ENCODE measurements at places on chromosomes 5 and 9. TPM values are rescaled to one million over a fixed set of nuclear protein-coding genes. Genes with fewer than 3 reads are reported as not detected.

- no peaks in the 10 kb centered on the region for H3K4me1 ChIP-seq
- no peak overlapping the region for H3K27ac ChIP-seq
These were observed 25.2 kb downstream of the IL12B start for GRCh38 chr5:159304961-159305595.

Gene REEP5
- total RNA-seq = 28.6 TPM

GRCh38 chr9:33835625-33836260 lies 18.8 kb downstream of the UBE2R2 start:
- H3K36me3 ChIP-seq = no peaks in the 10 kb centered on the region
- H3K4me3 ChIP-seq = no peak overlapping the region
- H3K27me3 ChIP-seq = no peaks in the 10 kb centered on the region
- no peak overlapping the region for H3K27ac ChIP-seq
- DNase-seq = no peak

- DNase-seq = no peak
- peaks cover 16% of the 10 kb centered on the region for H3K4me1 ChIP-seq
- H3K4me3 ChIP-seq = no peak overlapping the region
- peaks cover 3% of the 10 kb centered on the region for H3K36me3 ChIP-seq
These were observed 72.5 kb upstream of the SAP30L start for GRCh38 chr5:154373326-154373725.

Gene BRD3OS
- 30.7 TPM for total RNA-seq

- DNase-seq = no peak
- H3K27ac ChIP-seq = no peak overlapping the region
- H3K36me3 ChIP-seq = no peaks in the 10 kb centered on the region
- H3K4me1 ChIP-seq = no peaks in the 10 kb centered on the region
- H3K4me3 ChIP-seq = no peak overlapping the region
These were observed 378.8 kb upstream of the TLE4 start for GRCh38 chr9:79193001-79193400.

DNA sequence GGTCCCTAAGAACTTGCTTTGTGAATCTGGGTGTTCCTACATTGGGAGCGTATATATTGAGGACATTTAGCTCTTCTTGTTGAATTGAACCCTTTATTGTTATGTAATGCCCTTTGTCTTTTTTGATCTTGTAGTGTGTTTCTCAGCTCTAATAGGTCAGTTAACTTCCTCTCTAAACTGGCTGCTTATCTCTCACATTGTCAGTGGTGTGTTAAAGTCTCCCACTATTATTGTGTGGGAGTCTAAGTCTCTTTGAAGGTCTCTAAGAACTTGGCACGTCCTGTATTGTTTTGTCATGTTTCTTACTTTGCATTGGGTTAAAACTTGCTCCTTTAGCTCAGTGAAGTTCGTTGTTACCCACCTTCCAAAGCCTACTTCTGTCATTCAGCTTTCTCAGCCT lies 36.2 kb downstream of the RIC1 start:
- H3K27me3 ChIP-seq = no peaks in the 10 kb centered on the region
- no peak overlapping the region for H3K27ac ChIP-seq
- peaks cover 83% of the 10 kb centered on the region for H3K36me3 ChIP-seq
- H3K4me1 ChIP-seq = peaks cover 5% of the 10 kb centered on the region
- no peak for DNase-seq

Gene PTPRD
- total RNA-seq = 139 TPM

Gene SPINK7
- not detected for total RNA-seq

- H3K27me3 ChIP-seq = no peaks in the 10 kb centered on the region
- DNase-seq = no peak
- no peak overlapping the region for H3K4me3 ChIP-seq
- no peak overlapping the region for H3K27ac ChIP-seq
- no peaks in the 10 kb centered on the region for H3K36me3 ChIP-seq
These were observed 109.3 kb upstream of the APC start for GRCh38 chr5:112628214-112628980.

Gene OTP
- total RNA-seq = 3.1 TPM

Gene HEMGN
- not detected for total RNA-seq

GRCh38 chr9:5909976-5910375 lies 19.3 kb downstream of the MLANA start:
- no peaks in the 10 kb centered on the region for H3K36me3 ChIP-seq
- no peak overlapping the region for H3K27ac ChIP-seq
- H3K4me1 ChIP-seq = no peaks in the 10 kb centered on the region
- DNase-seq = no peak

GRCh38 chr9:19375538-19375937 lies 4.5 kb downstream of the RPS6 start:
- peaks cover 5% of the 10 kb centered on the region for H3K27me3 ChIP-seq
- H3K36me3 ChIP-seq = peaks cover 38% of the 10 kb centered on the region
- peak overlapping the region; percentile 23 for H3K4me3 ChIP-seq
- no peak overlapping the region for H3K27ac ChIP-seq
- H3K4me1 ChIP-seq = peaks cover 39% of the 10 kb centered on the region

GRCh38 chr5:81314581-81314980 lies 13.2 kb downstream of the ZCCHC9 start:
- H3K4me3 ChIP-seq = no peak overlapping the region
- no peaks in the 10 kb centered on the region for H3K36me3 ChIP-seq
- DNase-seq = no peak

Gene RASEF
- total RNA-seq = not detected

DNA sequence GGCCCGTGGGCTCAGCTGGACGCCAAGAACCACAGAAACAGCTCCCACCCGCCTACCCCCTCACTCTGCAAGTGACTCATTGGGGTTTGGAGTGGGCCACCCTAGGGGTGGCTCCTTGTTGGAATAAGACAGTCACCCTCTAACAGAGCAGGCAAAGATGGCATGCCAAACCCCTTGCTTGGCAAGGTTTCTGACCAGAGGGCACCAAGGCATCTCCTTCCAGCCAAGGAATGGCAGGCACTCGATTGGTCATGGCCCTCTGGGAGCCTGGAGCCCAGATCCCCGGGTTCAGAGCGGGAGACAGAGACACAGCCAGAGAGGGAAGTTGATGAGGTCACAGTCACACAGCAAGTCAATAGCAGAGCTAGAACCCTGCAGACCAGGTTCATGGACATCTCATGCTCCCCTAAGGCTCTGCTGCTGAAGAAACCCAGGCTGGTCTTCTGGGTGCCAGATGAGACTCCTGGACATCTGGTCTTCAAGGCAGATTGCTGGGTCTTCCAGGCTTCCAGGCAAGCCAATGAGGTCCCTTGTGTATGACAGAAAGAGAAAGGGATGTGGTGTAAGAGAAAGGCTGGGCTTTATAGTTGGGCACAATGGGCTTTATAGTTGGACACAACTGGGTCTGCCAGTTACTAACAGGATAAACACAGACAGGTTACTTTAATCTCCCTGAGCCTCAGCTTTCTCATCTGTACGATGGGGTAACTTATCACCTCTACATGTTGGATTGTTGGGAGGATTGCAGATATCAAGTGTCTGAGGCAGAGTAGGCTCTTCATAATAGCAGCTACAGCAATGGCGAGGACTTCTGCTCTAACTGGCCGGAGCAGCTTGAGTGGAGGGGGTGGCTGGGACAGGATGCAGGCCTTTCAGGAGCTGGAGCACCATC lies 23.3 kb upstream of the KIF12 start:
- H3K4me1 ChIP-seq = peaks cover 24% of the 10 kb centered on the region
- peaks cover 3% of the 10 kb centered on the region for H3K27me3 ChIP-seq
- H3K27ac ChIP-seq = no peak overlapping the region
- no peaks in the 10 kb centered on the region for H3K36me3 ChIP-seq

- peaks cover 16% of the 10 kb centered on the region for H3K36me3 ChIP-seq
- H3K27ac ChIP-seq = peak overlapping the region; percentile 87
- peaks cover 29% of the 10 kb centered on the region for H3K4me1 ChIP-seq
- DNase-seq = no peak
- H3K27me3 ChIP-seq = no peaks in the 10 kb centered on the region
- no peak overlapping the region for H3K4me3 ChIP-seq
These were observed 71.8 kb upstream of the NIPAL4 start for GRCh38 chr5:157388111-157388710.

Gene CATSPER3
- total RNA-seq = 0.54 TPM

Gene FREM1
- 57.7 TPM for total RNA-seq

- peak overlapping the region; percentile 98 for H3K27ac ChIP-seq
- H3K27me3 ChIP-seq = no peaks in the 10 kb centered on the region
These were observed 679 bp downstream of the DOLK start for GRCh38 chr9:128946571-128947276.

Gene FBN2
- 58.3 TPM for total RNA-seq

Gene C5orf58
- not detected for total RNA-seq

Gene NEK6
- total RNA-seq = 31.7 TPM

DNA sequence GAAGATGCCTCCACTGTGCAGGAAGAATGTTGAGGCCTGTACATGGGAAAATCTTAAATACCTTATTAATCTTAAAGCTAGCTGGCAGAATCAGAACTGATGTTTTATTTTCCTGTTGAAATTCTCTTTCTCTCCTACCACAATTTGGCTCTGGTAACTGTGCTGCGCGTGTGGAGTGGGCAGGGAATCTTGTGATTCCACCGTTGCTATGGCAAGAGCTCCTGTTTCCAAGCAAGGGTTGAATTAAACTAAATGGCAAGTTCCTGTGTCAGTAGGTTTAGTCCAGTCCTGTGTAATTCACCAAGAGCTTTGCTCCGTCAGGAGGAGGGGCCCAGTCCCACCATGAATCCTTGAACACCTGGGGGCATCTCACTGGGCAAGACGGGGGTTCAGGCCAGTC lies 36.4 kb downstream of the NXNL2 start:
- H3K36me3 ChIP-seq = no peaks in the 10 kb centered on the region
- DNase-seq = no peak
- no peak overlapping the region for H3K4me3 ChIP-seq
- H3K4me1 ChIP-seq = peaks cover 12% of the 10 kb centered on the region
- no peaks in the 10 kb centered on the region for H3K27me3 ChIP-seq
- no peak overlapping the region for H3K27ac ChIP-seq

DNA sequence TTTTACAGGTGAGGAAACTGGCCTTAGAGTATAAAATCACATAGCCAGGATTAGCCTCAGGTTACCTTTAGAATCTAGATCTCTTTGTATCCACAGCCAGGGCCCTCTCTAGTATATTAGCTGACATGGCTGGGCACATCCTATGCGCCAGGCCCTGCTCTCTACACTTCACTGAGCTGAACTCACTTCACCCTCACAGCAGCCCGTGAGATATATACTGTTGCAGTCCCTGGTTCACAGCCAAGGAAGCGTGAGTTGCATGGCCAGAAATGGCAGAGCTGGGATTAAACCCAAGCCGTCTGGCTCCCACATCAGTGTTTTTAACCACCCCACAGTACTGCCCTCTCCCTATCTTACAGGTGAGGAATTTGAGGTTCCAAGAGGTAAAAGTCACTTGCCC lies 58.4 kb downstream of the DAB2IP start:
- no peak overlapping the region for H3K4me3 ChIP-seq
- H3K36me3 ChIP-seq = no peaks in the 10 kb centered on the region
- peaks cover 30% of the 10 kb centered on the region for H3K4me1 ChIP-seq
- H3K27ac ChIP-seq = no peak overlapping the region

DNA sequence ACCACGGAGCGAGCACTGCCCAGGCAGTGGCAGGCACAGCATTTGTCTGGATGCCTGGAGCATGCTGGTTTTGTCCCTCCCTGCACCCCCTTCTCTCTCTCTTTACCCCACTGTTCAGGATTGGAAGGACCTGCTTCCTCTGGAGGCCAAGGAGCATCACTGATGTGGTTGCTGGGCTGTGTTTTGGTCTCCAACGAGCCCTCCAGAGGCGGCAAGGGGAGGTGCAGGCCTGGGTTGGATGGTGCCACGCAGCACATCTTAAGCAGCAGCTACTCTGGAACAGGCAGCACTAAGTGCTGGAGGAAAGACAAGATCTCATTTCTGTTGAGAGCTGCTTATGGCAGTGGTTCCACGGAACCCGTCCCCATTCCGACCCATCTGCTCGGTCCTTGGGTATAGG lies 139.6 kb downstream of the CMYA5 start:
- peaks cover 2% of the 10 kb centered on the region for H3K27me3 ChIP-seq
- peaks cover 19% of the 10 kb centered on the region for H3K4me1 ChIP-seq
- no peaks in the 10 kb centered on the region for H3K36me3 ChIP-seq
- no peak overlapping the region for H3K4me3 ChIP-seq
- peak; percentile 26 for DNase-seq

DNA sequence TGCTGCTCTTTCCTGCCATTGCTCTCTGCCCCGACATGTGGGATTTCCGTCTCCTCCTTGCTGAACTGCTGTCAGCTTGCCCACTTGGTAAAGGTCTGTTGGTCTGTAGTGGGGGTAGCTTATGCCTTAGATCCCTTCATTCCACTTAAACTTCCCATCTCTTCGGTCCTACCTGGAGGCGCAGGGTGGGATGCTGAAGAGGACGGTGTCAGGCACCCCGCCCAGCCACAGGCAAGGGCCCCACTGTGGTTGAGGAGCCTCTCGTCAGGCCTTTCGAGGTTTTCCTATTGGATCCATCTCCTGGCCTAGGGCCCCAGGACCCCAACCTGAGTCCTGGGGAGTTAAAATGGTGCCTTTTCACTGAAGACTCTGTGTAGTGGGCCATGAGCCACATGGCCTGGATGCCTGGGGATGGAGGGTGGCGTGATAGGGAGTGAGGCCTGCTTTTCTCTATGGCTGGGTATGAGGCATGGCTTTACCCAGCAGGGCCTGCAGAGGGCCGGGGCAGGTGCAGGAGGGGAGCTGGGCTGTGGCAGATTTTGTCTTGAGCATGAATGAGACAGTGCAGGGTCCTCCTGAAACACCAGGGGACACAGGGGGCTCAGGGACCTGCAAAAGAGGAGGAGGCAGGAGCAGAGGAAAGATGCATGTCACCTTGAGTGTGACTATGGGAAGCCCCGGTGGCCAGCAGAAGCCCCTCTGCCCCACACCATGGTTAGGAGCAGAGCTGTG lies 25.8 kb upstream of the RNF130 start:
- H3K36me3 ChIP-seq = no peaks in the 10 kb centered on the region
- H3K4me3 ChIP-seq = peak overlapping the region; percentile 15
- no peaks in the 10 kb centered on the region for H3K27me3 ChIP-seq
- no peaks in the 10 kb centered on the region for H3K4me1 ChIP-seq
- peak overlapping the region; percentile 71 for H3K27ac ChIP-seq
- DNase-seq = no peak

Gene ANKRD34B
- 0.05 TPM for total RNA-seq

DNA sequence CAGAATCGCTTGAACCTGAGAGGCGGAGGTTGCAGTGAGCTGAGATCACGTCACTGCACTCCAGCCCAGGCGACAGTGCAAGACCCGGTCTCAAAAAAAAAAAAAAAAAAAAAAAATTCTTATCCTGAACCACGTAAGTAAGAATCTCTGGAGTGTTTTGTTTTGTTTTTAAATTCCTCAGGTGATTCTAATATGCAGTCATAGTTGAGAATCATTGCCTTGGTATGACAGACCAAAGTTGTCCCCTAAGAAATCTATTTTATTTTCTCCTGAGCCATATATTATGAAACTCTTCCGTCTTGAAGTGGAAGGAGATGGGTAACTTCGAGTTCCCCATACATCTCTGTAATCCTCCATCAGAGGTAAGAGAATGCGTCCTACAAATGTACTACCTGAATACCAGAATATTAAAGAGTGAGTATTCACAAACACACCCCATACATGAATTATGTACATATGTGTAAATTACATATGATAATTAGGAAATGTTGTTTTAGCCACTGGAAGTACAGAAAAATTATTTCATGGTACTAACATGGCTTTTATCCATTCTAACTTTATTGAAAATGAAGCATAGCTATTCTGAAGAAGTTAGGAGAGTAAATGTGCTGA lies 26.7 kb upstream of the SVEP1 start:
- no peak overlapping the region for H3K4me3 ChIP-seq
- no peaks in the 10 kb centered on the region for H3K36me3 ChIP-seq
- H3K27ac ChIP-seq = no peak overlapping the region
- H3K27me3 ChIP-seq = no peaks in the 10 kb centered on the region
- peaks cover 4% of the 10 kb centered on the region for H3K4me1 ChIP-seq

All from neural crest cell (in vitro differentiated cells).